ENCODE measurements at places on chromosomes 12 and 14.

DNA sequence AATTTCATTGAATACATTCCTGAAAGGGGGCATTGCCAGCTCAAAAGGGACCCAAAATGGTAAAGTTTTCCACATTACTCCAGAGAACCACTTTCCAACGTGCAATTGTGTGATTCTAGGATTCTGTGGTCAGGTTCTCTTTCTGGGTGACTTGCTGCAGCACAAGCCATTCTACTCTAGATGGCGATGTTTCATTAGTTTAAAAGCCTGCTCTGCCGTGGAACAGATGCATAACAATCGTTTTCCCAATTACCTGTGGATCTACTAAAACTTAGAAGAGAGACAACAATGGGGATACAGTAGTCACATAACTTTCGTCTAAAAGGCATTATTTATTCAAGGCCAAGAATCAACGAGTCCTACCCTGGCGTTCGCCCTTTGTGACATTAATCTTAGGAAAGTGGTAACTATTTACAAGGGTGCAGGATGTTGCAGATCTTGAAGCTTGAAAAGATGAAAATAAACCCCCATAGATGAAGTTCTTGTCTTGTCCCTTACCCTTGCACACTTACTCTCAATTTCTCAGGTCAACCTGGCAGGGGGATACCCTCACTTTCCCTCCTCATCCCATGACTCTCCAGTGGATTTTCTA lies 400.9 kb downstream of the SNAPC1 start:
- peak; percentile 57 for DNase-seq

GRCh38 chr14:94375552-94376107 lies 12.8 kb downstream of the SERPINA1 start:
- DNase-seq = no peak

DNA sequence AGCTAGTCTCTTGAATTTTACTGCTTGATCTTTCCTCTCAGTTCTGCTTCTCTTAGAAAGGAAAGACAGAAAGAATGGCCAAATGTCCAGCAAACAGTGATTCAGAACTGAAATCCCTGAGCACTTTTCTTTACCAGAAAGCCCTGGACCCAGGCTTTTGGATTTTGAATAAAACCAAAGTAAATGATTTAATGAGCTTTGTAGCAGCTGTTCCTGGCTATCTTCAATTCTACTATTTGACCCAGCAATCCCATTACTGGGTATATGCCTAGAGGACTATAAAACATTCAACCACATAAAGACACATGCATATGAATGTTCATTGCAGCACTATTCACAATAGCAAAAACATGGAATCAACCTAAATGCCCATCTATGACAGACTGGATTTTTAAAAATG lies 187.2 kb downstream of the PRKD1 start:
- DNase-seq = no peak

DNA sequence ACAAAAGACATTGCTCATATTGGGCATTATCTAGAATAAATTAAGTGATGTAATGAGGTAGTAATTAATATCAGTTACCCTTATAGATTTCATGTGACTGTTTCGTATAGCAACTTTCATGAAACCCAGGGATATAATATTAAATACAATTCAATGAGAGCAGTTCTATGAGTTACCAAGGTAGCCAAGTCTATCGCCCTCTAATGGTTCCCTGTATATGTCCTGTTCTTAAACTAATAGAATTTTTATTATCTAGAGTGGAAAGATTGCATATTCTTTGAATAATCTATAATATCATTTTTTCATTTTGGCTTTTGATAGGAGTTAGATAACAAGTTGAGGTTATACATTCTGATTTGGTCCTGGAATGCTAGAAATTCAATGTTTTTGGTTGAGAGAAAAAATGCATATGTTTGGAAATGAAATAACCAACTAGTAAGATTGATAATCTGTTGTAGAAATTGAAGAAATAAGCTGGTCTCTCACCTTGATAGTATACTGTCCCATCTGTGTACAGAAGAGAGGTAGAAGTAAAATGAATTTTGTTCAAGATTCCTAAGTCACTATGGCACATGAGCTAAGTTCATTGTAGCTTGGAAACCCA lies 59.7 kb downstream of the SCFD1 start:
- DNase-seq = peak; percentile 21

DNA sequence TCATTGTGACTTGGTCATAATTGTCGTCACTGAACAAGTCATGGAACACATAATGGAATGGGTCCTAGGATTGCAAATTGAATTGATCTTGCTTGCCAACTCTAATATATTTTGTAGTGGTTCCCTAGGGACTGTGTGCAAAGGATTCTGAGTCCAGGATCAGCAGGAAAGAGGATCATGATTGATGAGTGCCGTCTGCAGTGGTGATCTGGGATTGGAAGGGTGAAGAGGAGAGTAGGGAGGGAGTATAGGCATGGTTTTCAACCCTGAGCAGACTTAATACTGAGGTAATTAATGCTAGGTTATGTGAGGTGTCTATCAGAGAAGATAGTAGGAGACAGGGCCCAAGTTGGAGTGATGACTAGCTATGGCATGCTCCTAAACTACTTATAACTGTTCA lies 168.9 kb downstream of the ESR2 start:
- no peak for DNase-seq

DNA sequence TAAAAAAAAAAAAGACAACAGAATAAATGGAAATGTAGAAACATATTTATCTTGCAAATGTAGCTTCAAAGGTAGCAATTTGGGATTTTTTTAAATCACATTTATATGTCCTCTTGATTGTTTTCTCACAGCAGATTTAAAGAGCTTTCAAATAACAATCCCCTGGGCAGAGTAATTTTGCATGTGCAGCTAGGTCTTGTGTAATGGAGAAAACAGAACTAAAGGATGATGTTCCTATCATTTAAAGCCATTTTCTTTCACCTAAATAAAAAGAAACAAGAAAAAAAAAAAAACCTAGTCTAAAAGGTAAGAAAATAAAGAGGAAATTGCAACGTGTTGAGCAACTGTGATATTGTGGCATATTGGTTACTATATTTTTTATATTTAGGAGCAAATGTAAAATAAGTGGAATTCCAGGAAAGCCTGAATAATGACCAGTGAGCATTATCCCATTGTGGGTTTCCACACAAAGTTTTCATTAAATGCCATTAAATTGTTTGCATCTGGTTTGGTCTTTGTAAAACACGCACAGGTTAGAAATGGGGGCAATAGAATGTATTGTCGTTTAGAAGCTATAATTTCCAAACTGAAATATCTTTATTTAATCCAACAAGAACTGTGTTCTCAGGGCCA lies 215.6 kb downstream of the SLC6A15 start:
- DNase-seq = no peak

DNA sequence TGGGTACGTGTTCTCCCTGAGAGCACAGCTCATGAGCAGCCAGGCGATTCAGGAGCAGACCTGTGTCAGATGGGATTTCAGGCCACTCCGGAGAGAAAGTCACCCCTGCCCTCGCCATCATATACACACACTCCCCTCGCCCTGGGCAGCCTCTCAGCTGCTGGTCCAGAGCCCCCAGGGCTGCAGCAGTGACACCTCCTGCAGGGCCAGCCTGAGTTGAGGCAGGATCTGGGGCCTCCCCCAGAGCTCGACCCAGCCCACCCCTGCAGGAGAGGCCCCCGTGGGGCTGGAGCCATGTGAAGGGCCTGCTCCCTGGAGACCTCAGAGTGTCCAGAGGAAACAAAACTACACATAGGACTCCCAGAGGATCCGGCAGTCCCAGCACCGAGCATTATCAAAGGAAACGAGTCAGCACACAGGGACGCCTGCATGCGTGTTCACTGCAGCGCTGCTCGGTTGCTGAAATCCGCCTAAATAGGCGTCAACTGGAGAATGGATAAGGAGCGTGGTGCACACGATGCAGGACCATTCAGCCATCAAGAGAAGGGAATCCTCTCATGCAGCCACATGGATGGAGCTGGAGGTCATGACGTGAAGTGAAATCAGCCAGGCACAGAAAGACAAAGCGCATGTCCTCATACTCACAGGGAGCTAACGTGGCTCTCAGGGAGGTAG lies 104.0 kb downstream of the TNFAIP2 start:
- peak; percentile 57 for DNase-seq
